Stimulated activated CD8-positive, alpha-beta memory T cell treated with anti-CD3 and anti-CD28 coated beads, Interleukin-15, amount 100 ng/mL, for 48 hours (primary cell): ENCODE measurements at places on chromosomes 2 and 18.

- no peak for DNase-seq
Observed at GRCh38 chr2:120912101-120912985, 176.7 kb downstream of the GLI2 start.

DNA sequence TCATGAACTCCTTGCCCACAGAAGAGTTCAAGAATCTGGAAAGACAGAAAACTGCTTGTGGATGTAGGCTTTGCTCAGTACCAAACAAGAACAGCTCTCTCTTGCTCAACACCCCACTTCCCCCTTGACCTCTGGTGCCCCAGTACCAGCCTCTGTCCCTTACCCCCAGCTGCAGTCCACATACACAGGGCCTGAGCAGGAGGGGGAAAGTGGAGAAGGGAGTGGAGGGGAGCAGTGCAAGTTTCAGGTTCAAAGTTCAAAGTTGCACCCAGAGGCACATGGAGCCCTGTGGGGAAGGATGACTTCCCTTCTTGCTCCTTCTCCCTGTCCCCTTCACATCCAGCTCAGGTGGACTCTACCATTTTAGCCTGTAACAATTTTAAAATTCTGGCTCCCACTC lies 61.1 kb upstream of the LPIN2 start:
- no peak for DNase-seq

DNA sequence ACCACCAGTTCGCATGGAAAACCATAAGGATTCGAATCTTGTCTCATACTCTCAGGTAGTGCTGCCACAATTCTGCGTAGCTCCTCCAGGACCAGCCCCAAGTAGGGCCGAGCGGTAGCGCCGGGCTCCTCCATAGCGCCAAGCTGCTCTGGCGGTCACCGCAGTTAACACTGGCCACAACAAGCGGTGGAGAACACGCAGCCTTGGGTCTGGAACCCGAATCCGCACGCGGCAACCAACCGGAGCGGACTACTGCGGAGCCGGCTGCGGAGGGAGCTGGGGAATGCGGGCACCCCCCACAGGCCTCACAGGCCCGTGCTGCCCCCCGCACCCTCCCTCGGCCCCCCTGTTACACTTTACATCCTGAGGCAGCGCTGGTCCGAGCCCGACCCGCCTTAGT lies 531.5 kb downstream of the STK39 start:
- DNase-seq, result no peak

DNA sequence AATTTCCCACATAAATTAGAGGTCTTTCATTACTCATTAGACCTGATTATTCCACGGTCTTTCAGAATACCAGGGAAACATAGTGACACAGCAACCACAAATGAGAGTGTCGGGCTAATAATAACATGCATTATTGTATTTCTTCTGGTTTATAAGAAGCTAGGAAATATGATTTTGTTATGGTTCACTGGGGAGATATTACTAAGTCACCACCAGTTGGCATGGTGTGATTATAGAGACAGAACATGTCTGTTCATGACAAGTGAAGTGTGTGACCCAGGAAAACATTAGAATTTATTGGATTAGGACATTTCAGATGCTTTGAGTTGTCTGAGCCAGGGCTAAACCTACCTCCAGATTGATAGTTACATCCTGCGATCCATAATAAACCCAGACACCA lies 494.4 kb downstream of the FBXO15 start:
- DNase-seq, result no peak

- DNase-seq, result no peak
Observed at GRCh38 chr2:200873560-200873959, 9.1 kb upstream of the CLK1 start.

DNA sequence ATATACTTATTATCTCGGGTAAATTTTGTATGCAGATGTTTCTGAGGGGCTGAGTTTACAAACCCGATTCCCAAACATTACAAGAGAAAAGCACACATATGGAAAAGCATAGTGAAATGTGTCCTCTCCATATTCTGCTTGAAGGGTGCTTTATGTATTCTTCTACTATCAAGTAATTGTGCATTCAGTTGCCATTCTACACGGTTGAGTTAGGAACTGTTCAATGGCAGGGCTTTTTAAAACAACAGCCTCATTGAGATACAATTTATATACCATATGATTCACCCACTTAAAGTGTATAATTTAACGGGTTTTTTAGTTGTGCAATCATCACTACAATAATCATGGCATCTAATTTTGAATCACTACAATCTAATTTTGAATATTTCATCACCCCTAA lies 138.4 kb upstream of the DLGAP1 start:
- no peak for DNase-seq

DNA sequence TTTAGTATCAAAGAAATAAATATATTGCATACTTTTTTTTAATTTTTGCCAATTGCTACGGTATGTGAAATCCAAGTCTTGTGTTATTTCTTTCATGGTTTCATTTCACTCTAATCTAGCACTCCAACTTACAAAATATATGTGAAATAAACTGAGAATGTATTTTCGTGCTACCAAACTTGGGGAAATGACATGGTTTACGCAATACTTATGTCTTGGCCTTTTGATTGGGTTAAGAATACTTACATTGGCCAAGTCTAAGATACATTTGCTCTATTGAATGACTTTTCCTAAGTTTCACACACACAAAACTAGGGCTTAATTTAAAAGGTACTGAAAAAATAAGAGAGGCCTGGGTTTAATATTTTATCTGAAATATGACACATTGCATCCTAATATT lies 80.5 kb downstream of the VRK2 start:
- DNase-seq, result no peak

GRCh38 chr2:48114256-48114655 lies 208.0 kb upstream of the FBXO11 start:
- DNase-seq, result peak; percentile 46

- DNase-seq, result peak; percentile 45
Observed at GRCh38 chr2:64295326-64296139, 151.3 kb upstream of the PELI1 start.

- no peak for DNase-seq
Observed at GRCh38 chr2:173130496-173131465, 55.1 kb downstream of the MAP3K20 start.

- DNase-seq, result no peak
Observed at GRCh38 chr2:20196053-20196656, 28.8 kb downstream of the SDC1 start.

- DNase-seq, result no peak
Observed at GRCh38 chr2:27016801-27017325, 15.9 kb upstream of the TMEM214 start.

DNA sequence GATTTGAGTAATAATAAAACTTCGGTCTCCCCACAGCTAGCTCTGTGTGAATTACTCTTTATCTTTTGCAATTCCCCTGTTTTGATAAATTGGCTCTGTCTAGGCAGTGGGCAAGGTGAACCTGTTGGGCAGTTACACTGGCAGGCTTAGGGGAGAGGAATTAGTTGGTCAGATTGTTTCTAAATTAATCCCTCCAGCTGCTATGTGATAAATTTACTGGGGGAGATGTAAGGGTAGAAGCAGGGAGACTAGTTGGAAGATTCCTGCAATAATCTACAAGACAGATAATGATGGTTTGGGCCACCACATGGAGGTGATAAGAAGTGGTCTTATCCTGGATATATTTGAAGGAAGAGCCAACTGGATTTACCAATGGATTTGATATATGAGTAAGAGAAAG lies 118.5 kb upstream of the TACR1 start:
- DNase-seq, result no peak

- DNase-seq, result no peak
Observed at GRCh38 chr2:11757101-11757500, 10.7 kb downstream of the LPIN1 start.

DNA sequence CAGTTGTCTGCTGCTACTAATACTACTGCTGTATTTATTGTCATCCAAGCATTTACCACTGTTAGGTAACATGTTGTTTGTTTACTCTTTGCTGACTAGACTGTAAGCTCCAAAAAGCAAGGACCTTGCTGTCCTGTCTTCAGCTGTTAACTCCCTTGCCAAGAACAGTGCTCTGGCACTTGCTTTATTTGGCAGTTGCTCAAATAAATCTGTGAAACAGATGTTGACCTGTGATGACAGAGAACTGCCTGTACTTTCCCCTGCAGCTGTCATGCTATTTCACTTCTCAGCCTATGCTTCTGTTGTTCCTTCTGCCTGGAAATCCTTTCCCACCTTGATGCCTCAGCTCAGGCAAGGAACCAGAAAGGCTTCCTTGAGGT lies 181.2 kb downstream of the ATAD2B start:
- DNase-seq, result no peak

- DNase-seq, result no peak
Observed at GRCh38 chr2:43417300-43417699, 178.5 kb downstream of the THADA start.

GRCh38 chr18:64713284-64713683 lies 564.4 kb upstream of the LINC00305 start:
- no peak for DNase-seq

DNA sequence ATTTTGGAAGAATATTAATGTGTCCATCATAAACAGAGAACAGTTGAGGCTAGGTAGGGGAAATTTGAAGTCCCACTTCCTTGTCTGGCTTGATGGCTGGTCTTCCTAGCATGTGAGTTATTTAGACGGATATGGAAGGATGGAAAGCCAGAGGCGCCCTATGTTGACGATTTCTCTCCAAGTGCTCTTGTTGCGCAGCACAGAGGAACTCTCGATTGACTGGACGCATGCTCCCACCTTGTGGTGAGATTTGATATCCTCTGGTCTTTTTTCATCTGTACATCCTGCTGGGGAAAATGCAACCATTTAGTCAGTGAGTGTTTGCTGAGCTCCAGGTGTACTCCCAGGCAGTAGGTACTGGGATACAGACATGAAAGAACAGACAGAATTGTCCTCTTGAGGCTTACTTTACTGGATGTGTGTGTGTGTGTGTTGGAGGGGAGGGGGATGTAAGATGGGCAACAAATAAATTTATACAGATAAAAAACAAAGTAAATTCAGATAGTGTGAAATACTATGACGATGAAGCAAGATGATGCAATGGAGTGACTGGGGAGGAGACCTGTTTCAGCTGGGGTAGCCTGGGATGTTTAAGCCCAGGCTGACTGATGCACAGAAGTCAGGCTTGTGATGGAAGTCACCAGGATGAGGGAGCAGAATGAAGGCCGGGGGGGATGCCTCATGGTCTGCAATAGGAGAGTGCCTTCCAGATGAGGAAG lies 137.2 kb downstream of the TRIM43 start:
- DNase-seq, result no peak

DNA sequence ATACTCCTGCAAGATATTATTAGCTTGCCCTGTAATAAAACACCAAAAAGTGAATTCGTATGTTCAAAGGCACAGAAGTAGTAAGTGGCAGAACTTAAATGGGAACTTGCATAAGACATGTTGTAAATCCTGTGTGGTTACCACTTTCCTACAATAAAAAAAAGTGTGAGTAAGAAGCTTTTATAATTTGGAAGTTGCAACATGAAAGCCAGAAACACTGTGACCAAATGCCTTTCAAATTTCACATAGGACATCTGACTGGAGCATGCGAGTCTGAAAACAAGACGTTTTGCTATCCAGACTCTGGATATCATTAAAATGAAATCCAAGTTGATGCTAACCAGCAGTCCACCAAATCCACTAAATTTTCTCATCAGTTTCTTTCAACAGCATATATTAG lies 886.2 kb upstream of the NRXN1 start:
- no peak for DNase-seq

DNA sequence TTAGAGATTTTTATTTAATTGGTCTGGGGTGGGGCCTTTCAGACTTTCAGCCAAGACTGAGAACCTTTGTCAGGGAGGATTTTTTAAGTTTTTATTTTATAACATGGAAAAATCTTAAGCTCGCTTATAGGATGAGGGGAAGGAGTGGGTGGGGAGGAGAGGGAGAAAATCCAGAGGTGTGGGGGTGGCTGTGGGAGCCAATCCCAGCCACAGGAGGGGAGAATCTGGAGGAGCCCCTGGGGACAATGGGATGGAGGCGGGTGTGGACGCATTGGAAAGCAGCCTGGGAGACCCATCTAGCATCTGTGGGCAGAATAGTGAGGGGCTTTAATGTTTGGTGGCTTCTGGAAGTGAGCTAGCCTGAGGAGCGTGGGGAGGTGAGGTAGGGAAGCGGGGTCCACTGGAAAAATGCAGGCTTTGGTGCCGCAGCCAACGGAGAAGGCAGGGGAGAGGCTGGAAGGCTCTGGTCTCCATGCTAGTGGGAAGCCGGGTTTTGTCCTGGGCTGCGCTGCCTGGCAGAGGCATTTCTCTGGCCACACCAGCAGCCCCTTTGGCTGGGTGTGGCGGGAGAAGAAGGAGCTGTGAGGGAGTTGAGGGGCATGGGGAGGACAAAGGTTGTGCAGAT lies 11.5 kb upstream of the INPP5D start:
- DNase-seq, result no peak

DNA sequence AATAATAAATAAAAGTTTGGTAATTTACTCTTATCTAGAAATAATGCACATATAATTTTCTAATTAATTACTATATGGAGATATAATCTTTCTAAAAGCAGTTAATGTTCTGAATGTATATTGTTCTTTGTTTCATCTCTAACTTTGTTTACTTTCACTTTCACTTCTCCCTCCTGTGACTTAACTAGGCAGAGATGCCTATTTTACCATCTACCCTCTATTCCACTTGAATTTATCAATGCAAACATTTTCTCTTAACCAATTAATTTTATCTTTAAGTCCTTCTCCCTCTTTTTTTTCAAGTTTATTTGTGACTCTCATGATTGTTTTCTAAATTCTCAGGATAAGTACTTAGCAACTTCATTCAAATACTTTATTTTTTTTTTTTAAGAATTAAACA lies 55.1 kb upstream of the IL1RL1 start:
- DNase-seq, result no peak

- peak; percentile 34 for DNase-seq
Observed at GRCh38 chr2:135709992-135710391, 31.7 kb upstream of the UBXN4 start.

DNA sequence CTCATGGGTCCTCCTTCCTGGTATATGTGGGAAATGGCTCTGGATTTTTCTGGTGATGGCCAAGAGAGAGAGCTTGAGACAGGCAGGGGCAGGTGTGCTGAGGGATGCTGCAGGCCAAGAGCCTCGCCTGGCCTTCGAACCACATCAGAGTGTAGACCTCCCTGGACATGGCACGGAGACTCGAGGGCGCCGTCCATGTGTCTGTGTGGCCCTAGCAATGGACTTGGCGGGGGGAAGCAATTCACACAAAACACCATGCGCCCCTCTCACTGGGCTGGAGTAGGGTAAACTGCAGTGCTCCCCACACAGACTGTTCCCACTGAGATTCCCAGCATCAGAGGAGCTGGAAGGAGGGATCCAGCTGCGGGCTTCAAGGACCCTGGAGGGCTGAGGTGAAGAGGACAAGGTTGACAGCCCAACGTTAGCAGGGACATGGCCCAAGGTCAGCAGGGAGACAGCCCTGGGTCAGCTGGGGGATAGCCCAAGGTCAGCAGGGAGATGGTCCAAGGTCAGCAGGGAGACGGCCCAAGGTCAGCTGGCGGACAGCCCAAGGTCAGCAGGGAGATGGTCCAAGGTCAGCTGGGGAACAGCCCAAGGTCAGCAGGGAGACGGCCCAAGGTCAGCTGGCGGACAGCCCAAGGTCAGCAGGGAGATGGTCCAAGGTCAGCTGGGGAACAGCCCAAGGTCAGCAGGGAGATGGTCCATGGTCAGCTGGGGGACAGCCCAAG lies 75.4 kb upstream of the HDAC4 start:
- no peak for DNase-seq
